Panc1 (cell line): ENCODE measurements at places on chromosomes 2 and 18. TPM values are rescaled to one million over a fixed set of nuclear protein-coding genes. Genes with fewer than 3 reads are reported as not detected.

Gene DNPEP
- total RNA-seq = 107 TPM

Gene REL
- 10.0 TPM for total RNA-seq

Gene ZNF396
- total RNA-seq = 2.8 TPM

Gene LTBP1
- 12.5 TPM for total RNA-seq

- H3K4me3 ChIP-seq = no peak overlapping the region
- DNase-seq = peak; percentile 67
- peaks cover 14% of the 10 kb centered on the region; the same call in 1 of the 2 replicates for H3K4me1 ChIP-seq
- H3K36me3 ChIP-seq = no peaks in the 10 kb centered on the region
- H3K27ac ChIP-seq = peak overlapping the region; percentile 49
- H3K27me3 ChIP-seq = no peaks in the 10 kb centered on the region
Observed at GRCh38 chr2:25664183-25664964, 9.0 kb downstream of the DTNB start.

DNA sequence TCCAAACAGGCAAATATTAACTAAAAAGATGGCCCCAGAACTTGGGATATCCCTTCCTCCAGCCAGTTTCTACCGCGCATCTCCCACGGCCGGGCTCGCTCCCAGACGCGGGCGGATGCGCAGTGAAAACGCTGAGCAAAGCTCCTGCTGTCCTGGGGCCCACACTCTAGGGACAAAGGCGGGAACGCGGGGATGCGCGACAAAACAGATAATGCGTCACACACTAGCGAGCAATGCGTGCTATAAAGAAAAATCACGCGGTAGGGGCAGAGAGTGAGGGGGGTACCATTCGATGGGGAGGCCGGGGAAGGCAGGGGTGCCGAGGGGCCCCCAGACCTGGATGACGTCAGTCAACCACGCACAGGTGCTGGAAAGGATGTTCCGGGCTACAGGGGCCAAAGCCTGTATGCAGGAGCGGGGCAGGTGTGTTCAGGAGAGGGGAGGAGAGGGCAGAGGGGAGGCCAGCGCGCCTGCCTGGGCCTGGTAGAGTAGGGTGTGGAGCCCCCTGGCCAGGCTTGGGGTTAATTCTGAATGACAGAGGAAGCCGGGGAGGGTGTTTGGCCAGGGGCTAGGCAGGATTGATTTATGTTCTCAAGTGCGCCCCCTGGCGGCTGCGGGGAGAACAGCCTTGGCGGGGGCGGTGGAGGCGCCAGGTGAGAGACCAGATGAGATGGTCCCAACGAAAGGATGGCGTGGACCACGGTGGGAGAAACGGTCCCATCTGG, 14.9 kb upstream of the ITM2C start:
- no peak overlapping the region for H3K27ac ChIP-seq
- H3K4me3 ChIP-seq = no peak overlapping the region
- no peaks in the 10 kb centered on the region for H3K36me3 ChIP-seq
- no peaks in the 10 kb centered on the region; the same call in 1 of the 2 replicates for H3K4me1 ChIP-seq
- H3K27me3 ChIP-seq = peaks cover 10% of the 10 kb centered on the region

- no peak for DNase-seq
- H3K27ac ChIP-seq = no peak overlapping the region
- no peaks in the 10 kb centered on the region for H3K36me3 ChIP-seq
- no peak overlapping the region for H3K4me3 ChIP-seq
Observed at GRCh38 chr2:208584378-208584985, 177.9 kb downstream of the PTH2R start.
